ENCODE measurements at places on chromosomes 2 and 18.
A peak's percentile ranks its signal among the peaks of the same experiment; 100 is the strongest.

- DNase-seq: no peak
Observed at GRCh38 chr2:3469486-3469885, 49.8 kb downstream of the ADI1 start.

- no peak for DNase-seq
Observed at GRCh38 chr2:52238782-52239181, 1206.8 kb upstream of the NRXN1 start.

GRCh38 chr2:134260713-134261112, 6.8 kb downstream of the MGAT5 start:
- DNase-seq: peak; percentile 12

- DNase-seq: no peak
Observed at GRCh38 chr2:167386694-167387093, 498.4 kb downstream of the XIRP2 start.

GRCh38 chr18:31030574-31031278, 11.8 kb downstream of the DSC3 start:
- no peak for DNase-seq

Measured in renal cortical epithelial cell (primary cell).